LNCaP clone FGC (cell line): ENCODE measurements at places on chromosomes 12 and 14.

DNA sequence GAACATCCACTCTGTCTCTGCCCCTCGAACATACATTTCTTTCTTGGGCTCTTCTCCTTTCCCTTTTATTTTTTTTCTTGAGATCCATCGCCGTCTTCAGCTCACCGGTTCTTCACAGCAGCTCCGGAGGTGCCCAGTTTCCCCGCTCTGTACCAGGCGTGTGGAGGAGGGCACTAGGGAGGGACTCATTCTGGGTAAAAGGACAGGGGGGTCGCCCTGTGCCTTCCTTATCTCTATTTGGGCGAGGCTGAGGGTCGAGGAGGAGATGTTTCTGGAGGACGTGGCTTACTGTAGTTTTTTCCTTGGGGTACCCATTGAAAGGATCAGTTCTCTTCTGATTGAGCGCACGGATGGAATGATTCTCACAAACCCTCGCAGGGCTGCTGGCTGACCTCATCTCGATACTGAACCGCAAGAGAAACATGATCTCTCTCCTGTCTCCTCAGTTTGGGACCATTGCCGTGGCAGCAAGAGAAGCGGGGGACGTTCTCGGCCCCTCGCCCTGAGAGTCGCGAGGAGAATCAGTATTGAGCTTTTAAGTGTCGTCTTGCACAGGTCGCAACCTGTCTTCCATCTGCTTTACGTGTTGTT lies 386 bp downstream of the LIN52 start:
- no peak for DNase-seq

- no peak for DNase-seq
Observed at GRCh38 chr14:38078393-38078792, 129.3 kb upstream of the SSTR1 start.

GRCh38 chr12:23340351-23340750 lies 609.1 kb downstream of the SOX5 start:
- DNase-seq, result no peak

- DNase-seq, result no peak
Observed at GRCh38 chr12:76236640-76237039, 111.6 kb downstream of the BBS10 start.

GRCh38 chr14:76376878-76377734 lies 1.2 kb downstream of the ESRRB start:
- no peak for DNase-seq

- no peak for DNase-seq
Observed at GRCh38 chr14:59455411-59455810, 9.8 kb downstream of the GPR135 start.

- DNase-seq, result no peak
Observed at GRCh38 chr12:29104516-29104915, 44.6 kb upstream of the FAR2 start.

- DNase-seq, result no peak
Observed at GRCh38 chr12:64054079-64054520, 168.0 kb downstream of the KICS2 start.

DNA sequence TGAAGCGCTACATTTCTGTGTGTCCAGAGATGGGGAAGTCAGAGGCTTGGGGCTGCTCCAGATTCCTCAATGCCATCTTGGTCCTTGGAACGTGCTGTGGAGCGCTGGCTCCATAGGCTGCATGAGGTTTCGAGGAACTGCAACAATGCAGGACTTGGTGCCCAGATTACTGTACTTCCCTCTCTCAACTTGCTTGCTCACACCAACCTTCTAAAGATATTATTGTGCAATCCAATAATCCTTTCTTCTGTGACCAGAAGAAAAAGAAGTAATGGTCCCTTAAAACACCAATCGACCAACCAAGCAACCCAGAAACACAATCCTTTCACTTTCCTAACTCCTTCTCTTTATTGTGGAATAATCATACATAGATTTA lies 3.7 kb downstream of the PRICKLE1 start:
- no peak for DNase-seq

GRCh38 chr12:115857923-115858322 lies 419.6 kb downstream of the MED13L start:
- DNase-seq, result no peak

GRCh38 chr14:77615361-77616132 lies 890 bp downstream of the SPTLC2 start:
- DNase-seq, result no peak

GRCh38 chr14:81113176-81113575 lies 107.6 kb downstream of the GTF2A1 start:
- no peak for DNase-seq

DNA sequence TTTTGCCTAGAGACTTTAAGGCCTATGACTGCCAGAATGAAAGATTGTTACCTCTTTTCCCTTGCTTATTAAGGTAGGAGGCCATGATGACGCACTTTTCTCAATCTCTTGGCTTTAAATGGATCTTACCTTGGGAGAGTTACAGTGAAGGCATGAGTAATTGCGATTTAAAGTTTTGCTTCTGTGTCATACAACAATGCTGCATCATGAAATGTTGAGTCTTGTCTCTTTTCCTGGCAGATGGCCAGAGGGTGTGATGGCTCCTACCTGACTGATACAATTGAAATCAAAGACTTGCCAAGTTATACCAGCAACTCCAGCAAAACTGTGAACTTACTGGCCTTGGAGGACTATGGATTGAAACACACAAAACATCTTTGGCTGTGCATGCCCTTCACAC lies 17.2 kb upstream of the LRRK2 start:
- no peak for DNase-seq

DNA sequence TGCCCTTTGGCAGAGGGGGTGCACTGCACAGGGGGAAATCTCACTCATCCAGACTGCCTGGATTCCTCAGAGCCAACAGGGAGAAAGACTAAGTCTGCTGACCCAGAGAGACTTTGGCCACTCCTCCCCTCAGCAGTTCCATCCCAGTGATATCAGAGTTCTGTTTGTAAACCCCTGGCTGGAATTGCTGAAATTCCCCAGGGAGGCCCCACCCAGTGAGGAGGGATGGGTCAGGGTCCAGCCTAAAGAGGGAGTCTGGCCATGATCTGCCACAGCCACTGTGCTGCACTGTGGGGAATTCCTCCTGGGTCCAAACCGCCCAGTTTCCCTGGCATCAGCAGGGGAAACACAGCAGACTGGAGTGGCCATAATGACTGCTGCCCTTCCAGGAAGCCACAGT lies 54.9 kb upstream of the USP15 start:
- DNase-seq, result no peak

DNA sequence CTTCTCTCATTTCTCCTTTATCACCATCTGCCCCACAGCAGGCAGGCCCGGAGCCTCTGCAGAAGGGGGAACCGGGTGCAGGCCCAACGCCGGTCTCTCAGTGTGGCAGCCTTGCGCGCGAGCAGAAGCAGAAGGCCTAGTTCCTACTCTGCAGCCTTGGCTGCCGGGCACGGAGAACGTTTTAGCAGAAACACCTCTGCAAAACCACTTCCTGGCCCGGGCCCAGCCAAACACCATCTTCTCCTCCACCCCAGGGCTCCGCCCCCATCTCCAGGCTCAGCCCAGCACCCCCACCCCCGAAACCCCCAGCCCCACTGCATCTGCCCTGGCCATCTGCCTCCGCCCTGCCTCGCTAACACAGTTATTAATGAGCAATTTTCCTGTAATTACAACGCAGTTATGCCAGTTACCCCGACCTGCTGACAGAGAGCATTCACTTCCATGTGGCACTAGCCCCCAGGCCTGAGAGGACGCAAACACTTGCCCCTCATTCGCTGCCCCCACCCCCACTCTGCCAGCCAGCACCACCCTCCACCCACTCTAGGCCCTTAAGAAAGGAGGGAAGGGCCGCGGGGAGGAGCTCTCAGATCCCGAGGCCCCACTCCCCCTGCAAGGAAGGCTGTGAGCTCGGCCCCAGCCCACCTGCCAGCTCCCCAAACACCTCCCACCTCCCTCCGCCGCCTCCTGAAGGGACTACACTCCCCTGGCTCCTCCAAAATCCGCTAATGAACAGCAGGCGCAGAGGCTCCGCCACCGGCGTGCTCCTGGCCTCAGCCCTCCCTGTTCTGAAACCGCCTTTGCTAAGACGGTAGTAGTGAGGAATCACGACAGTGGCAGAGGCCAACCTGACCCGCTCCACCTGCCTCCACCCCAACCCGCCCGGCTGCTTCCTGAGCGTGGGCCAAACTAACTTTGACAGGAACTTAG lies 44.7 kb upstream of the FBRSL1 start:
- no peak for DNase-seq

GRCh38 chr12:102509123-102509626 lies 28.8 kb upstream of the IGF1 start:
- DNase-seq, result no peak

GRCh38 chr14:88321692-88322503 lies 1.2 kb downstream of the KCNK10 start:
- DNase-seq, result no peak

GRCh38 chr14:94461526-94462218 lies 9.1 kb upstream of the SERPINA11 start:
- no peak for DNase-seq

DNA sequence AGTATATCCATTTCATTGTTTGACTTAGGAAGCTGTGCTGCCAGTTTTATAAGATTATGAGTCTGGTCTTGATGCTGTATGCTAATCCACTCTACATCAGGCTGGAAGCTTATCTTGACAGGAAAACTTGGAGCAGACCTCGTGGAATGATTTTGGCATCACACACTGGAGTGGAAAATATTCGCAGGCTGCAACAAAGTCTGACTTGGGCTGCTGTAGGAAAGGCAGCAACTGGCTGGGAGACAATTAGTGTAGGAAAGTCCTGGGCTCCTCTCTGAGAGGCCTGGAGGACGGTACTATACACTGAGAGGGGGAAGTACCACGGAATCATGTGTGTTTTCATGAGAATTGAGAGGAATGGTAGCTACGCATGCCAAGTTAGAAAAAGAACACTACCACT lies 383.7 kb downstream of the ETNK1 start:
- no peak for DNase-seq

GRCh38 chr12:89838833-89839232 lies 130.2 kb upstream of the ATP2B1 start:
- DNase-seq, result no peak

- no peak for DNase-seq
Observed at GRCh38 chr12:85367936-85368335, 87.9 kb downstream of the ALX1 start.

DNA sequence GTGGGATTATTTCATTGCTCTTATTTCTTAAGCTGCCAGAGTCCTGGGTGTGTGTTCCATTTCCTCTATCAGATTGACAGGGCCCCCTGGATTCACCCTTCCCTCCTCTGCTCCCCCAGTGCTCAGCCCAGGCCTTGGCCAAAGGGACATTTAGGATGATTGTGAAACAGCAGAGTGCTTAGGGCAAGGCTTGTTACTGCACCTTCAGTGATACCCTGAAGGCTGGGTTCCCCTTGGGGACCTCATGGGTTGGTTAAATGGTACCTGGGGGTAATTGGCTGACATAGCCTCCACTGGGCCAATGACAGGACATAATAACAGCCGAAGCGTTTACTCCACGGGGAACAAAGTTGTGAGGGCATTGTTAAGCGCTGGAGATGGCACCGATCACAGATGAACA lies 1.3 kb upstream of the KRT72 start:
- no peak for DNase-seq

GRCh38 chr12:57898308-57898970 lies 42.9 kb upstream of the ATP23 start:
- DNase-seq, result no peak

DNA sequence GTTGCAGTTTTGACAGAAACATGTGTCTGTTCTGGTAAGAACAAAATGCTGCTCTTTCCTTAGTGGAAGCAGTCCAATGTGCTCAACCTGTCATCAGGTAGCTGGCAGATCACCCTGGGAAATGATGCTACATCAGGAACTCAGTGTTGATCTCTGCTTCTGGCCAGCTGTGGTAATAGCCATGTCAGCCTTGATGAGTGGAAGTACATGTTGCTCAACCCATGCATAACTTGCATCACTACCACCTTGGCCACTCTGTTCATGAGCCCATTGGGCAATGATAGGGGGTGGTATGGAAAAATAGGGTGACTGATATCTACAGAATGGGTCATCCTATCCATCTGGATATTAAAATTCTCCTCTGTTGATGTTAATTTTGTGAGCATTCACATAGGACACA lies 411.0 kb downstream of the C12orf50 start:
- no peak for DNase-seq

GRCh38 chr12:63206494-63206893 lies 55.5 kb upstream of the AVPR1A start:
- no peak for DNase-seq

- no peak for DNase-seq
Observed at GRCh38 chr14:30417121-30417520, 141.8 kb upstream of the G2E3 start.

DNA sequence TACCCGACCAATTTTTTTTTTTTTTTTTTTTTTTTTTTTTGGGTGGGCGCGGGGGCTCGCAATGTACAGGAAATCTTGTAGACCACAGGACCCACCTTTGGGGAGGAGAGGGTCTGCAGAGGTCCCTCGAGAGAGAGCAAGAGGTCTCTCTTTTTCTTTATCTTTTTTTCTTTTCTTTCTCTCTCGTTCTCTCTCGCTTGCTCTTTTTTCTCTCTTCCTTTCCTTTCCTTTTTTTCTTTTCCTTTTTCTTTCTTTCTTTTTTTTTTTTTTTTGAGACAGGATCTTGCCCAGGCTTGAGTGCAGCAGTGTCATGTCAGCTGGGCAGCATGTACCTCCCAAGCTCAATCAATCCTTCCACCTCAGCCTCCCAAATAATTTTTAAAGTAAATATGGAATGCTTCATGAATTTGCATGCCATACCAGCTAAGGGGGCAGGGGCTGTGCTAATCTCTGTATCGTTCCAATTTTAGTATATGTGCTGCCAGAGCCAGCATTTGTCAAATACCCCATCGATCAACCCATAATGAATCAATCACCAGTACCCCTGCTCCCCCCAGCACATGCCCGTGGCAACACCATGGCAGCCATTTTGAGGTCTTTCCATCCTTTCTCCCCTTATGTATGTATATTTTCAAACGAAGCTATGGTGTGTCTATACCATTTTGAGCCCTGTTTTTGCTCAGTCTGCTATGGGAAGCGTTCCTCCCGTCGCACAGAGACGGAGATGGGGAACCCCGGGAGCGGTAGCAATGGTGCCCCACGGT lies 9.3 kb downstream of the PAPLN start:
- DNase-seq, result no peak
